ENCODE measurements at places on chromosomes 12 and 14.

DNA sequence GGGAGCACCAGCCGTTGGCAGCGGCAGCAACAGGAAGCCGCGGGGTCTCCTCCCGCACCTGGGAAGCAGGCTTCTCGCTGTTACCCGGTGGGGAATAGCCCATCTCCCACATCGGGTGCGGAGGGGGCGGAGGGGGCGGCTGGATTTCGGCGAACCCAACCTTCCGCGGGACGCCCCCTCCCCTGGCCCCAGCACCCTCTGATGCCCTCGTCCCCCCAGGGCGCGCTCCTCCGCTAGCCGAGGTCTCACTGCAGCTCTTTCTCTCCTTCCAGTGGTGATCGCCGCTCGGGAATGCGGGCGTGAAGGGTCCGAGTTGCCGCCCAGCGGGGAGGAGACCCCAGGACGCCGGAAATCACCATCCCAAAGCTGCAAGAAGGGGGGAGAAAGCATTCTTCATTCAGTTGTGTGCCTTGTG lies 303 bp downstream of the SAMD4A start:
- no peak for DNase-seq

GRCh38 chr14:104702673-104703072 lies 13.3 kb downstream of the INF2 start:
- no peak for DNase-seq

GRCh38 chr12:51889216-51890132 lies 1.6 kb downstream of the ANKRD33 start:
- no peak for DNase-seq

DNA sequence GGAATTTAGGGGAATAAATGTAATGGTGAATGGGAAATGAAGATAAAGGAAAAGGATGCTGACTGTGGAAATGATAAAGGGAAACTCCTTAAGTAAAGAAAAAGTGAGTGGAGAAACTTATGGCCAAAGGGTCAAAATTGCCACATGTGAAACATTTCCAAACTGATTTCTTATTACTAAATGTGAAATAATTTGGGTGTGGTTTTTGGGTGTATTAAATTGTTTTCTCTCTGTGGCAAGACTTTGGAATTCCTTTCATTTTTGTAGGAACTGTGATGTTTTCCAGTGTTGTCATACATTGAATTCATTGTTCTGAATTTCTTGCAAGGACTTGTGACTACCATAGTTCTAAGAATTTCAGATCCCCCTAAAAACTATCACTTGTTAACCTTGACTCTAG lies 1891.5 kb upstream of the SEL1L start:
- DNase-seq: no peak
